ENCODE measurements at places on chromosomes 4 and X.
A peak's percentile ranks its signal among the peaks of the same experiment; 100 is the strongest.

GRCh38 chrX:43655151-43656004, 721 bp upstream of the MAOA start:
- no peak for DNase-seq

DNA sequence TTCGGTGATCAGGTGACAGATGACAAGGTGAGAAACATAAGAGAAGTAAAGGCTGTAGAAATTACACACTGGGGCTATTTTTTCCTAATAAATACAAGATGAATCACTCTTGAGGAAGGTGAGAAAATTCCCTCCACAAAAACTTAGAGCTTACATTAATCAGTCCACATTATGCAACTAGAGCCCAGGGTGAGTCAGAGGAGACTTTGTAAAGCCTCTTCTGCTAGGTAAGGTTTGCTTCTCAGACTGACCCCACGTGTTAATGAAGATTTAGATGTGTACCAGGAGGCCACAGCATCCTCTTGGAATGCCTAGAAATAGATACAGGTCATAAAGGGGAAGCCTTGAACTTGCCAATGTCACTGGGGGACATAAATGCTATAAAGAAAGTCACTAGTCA, 396.0 kb upstream of the SMIM31 start:
- no peak for DNase-seq

GRCh38 chr4:117135634-117136354, 50.4 kb upstream of the TRAM1L1 start:
- DNase-seq, result no peak

- no peak for DNase-seq
Observed at GRCh38 chrX:22652596-22652995, 347.2 kb upstream of the DDX53 start.

DNA sequence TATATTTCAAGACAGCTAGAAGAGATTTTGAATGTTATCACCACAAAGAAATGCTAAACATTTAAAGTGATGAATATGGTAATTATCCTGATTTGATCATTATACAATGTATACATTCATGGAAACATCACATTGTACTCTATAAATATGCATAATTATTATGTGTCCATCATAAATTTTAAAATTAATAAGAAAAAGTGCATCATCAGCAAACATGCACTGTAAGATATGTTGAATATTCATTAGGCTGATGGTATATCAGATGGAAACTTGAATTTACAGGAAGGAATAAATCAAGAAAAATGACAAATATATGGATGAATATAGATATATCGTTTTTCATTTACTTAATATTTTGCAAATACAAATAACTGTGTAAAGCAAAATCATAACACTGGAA, 812.1 kb upstream of the INTU start:
- DNase-seq, result no peak

GRCh38 chr4:139300431-139301112, 733 bp upstream of the NAA15 start:
- no peak for DNase-seq

DNA sequence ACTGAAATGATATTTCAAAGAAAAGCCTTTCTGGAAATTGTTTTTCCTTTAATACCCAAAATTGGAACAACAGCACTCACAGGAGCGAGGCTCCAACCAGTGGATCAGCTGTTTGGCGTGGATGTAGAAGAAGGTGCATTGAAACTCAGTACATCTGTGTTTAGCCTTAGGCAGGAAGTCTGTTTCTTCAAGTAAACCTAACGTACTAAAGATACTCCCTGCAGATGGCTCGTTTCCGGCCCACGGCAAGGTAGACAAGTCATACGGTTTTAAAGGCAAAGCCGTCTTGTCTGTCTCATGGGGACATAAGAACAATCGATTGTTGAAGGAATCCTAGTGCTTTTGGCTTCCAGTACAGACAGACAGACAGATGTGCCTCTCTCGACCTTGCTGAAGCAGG, 50.0 kb upstream of the CLCN4 start:
- peak; percentile 33 for DNase-seq

GRCh38 chr4:69875576-69875975, 15.6 kb upstream of the SULT1E1 start:
- DNase-seq, result no peak

GRCh38 chr4:20395160-20395773, 143.6 kb downstream of the SLIT2 start:
- peak; percentile 0 for DNase-seq

DNA sequence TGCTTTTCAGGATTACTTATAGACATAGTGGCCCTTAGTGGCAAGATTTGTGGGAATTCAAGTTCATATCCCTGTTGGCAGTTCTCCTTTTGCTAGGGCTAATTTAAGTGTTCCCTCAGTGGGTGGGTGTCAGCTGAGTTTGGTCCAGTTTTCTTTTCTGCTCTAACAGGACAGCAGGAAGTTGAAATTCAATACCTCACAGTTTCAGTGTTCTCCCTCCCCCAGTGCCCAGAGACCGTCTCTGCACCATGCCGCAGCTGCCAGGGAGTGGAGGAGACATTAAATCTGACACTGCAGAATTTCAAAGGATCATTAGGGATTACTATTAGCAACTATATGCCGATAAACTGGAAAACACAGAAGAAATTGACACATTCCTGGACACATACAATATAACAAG, 50.7 kb downstream of the UBE2NL start:
- DNase-seq, result no peak

- no peak for DNase-seq
Observed at GRCh38 chrX:1717373-1717772, 102.5 kb downstream of the ASMT start.

- no peak for DNase-seq
Observed at GRCh38 chr4:37381040-37381668, 136.6 kb downstream of the NWD2 start.

DNA sequence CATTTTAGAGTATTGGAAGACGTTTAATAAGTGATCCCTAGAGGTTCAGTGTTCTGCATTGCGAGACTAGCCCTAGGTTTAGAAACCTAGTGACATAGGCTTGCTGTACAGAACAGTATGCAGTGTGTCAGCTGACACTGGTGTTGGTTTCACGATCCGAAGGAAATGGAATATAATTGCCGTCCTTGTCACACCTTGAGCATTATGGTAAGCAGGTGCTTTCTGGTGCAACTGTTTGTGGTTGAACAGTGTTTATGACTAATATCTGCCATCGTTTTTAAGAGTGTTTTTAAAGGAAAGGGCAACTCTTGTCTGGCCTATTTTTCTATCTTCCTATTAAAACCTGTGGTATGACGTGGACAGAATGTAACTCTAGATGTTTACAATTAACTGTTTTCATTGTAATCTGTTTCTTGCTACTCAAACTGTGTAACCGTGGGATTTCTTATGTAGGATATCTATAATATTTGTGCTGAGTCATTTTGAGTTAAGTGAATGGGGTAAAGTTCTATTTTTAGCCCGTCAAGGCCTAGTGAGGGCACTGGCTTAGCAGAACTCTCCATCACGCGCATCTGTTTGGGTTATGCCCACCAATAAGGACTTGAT, 53.8 kb upstream of the TBC1D14 start:
- no peak for DNase-seq

GRCh38 chrX:38639730-38640129, 78.4 kb downstream of the TSPAN7 start:
- DNase-seq, result no peak

DNA sequence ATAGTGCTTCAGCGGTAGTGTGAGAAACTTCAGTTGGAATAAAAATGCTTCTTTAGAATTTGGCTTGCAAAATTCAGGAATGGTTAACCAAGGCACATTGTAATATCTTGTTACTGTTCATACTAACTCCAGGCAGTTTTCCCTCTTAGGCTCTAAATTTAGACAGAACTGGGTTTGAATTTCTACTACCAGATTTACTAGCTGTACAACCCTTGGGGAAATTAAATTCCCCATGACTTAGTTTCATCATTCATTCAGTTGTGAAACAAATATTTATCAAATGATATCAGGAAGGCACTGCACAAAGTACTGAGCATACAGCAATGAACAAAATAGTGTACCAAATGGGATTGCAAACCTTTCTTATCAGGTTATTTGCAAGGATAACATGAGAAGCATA, 135.0 kb upstream of the IL15 start:
- no peak for DNase-seq

GRCh38 chrX:26653050-26653449, 437.1 kb downstream of the MAGEB5 start:
- DNase-seq, result no peak

DNA sequence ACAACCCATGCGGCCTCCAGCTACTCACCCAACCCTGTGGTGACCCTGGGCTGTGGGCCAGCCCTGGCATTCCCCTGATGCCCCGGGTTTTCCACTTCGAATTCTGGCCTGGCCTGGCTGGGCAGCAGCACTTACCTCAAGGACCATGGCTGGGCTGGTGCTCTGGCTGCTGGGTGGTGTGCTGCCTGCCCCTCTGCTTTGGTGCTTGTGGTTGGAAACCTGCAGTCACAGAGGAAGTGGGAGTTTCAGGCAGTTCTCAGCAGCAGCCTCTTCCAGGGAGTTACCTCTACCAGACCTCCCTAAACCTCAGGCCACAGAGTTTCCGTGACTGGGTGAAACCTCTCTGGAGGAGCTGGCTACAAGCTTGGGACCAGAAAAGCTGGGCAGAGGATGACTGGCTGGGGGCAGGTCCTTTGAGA, at the start of gene CXCR3:
Gene CXCR3, minus strand, starts transcription at position 209 of the 419 bp plus-strand sequence. Its CDS starts 62 bp downstream, at position 147.
- peak; percentile 30 for DNase-seq

- DNase-seq, result no peak
Observed at GRCh38 chr4:175271010-175271630, 353.0 kb downstream of the ADAM29 start.

- no peak for DNase-seq
Observed at GRCh38 chr4:122517345-122517744, 60.8 kb upstream of the IL2 start.
